Mammary epithelial cell (primary cell): ENCODE measurements at places on chromosomes 16 and 17. TPM values are rescaled to one million over a fixed set of nuclear protein-coding genes. Genes with fewer than 3 reads are reported as not detected.

The CRAMP1 gene
- total RNA-seq, result 8.7 TPM

DNA sequence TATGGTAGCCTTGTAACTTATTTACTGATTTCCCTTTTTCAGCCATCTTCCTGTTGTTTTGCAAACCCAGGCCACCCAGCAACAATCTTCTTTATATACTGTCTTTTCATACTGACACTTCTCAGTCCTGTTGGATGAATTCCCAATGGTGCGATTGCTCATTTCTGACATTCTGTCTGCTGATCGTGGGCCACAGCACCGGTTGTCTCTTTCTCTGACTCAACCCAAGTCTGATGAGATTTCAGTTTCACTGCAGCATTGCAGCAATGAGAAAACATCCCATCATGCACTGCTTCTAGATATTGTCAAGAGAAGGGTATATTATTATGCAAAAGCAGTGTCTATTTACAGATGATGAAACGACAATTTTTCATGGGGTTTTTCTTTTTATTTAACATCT is 349.2 kb upstream of the HSBP1 start:
- DNase-seq, result peak; percentile 60

DNA sequence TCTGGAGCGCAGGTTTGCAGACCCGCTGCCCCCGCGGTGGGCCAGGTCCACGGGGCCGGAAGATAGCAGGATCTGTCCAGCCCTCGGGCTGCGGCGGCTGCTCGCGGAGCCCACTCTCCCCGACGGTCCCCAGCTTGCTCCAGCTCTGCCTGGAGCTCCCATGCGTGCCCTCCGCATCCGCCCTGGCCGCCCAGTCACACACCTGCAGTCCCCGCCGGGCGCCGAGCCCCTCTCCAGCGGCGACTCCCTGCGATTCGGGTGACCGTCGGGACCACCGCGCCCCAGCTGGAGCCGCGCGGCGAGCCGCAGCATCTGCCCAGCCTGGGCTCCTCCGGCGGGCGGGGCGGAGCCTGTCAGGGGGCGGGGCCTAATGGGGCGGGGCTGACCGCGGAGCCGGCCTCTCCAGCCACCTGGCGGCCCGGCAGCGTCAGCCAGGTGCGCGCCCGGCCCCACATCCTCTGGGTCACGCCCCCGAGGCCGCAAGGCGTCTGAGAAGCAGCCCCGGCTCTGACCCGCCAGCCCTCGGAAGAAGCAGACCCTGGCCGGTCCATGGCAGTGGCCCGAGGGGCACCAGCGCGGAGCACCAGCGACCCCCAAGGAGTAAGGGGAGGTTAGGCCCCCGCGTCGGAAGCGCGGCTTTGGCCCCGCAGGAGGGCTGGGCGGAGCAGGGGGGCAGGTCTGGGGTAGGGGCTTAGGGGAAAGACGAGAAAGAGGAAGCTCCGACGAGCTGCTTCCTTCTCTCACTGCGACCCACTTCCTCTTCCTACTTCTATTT is at the start of gene PIK3R5:
Gene PIK3R5, minus strand, starts transcription at position 314 of the 775 bp plus-strand sequence. CDS start 54,213 bp downstream, outside the sequence.
- peak; percentile 39 for DNase-seq

GRCh38 chr16:75576384-75576811 is 10.2 kb downstream of the GABARAPL2 start:
- no peak for DNase-seq

DNA sequence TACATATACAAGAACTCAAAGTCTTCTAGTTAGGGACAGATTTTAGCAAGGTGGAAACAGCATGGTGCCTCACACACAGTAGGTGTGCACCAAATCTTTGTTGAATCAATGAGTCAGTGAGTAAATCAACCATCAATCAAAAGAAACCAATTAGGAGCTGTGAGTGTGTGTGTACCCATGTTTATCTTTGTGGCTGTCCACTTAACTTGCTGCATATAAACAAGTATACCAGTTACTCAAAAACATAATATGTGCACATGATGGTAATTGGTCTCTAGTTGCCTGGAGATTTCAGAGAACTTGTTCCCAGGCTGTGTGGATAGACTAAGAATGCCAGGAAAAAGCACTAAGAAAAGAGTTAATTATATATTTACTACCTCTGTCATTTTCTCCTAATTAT is 272.2 kb upstream of the CCL2 start:
- DNase-seq, result no peak

GRCh38 chr17:49151996-49152395 is 19.4 kb downstream of the B4GALNT2 start:
- no peak for DNase-seq

DNA sequence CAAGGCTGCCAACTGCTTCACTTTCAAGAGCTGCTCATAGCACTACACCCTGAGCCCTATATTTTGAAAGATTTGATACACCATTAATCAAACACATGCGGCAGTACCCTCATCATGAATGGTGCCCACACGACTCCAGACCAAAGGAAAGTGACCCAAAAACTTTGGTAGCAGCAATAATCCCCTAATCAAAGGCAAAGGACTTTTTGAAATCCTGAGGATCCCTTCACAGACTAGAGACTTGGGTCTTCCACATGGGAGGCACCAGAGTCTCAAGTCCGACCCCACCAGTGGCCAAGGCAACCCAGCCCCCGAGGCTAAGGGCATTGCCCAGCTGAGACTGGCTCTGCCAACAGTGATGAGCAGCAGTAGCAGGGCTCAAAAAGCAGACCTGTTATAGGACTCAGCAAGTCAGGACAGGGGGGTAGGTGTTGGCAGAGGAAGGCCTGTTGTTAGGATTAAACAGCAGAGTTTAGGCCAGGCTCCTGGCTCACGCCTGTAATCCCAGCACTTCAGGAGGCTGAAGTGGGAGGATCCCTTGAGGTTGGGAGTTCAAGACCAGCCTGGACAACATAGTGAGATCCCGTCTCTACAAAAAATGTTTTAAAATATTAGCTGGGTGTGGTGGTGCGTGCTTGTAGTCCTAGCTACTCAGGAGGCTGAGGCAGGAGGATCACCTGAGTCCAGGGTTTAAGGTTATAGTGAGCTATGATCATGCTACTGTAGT is 3.2 kb downstream of the TRIM25 start:
- no peak for DNase-seq

DNA sequence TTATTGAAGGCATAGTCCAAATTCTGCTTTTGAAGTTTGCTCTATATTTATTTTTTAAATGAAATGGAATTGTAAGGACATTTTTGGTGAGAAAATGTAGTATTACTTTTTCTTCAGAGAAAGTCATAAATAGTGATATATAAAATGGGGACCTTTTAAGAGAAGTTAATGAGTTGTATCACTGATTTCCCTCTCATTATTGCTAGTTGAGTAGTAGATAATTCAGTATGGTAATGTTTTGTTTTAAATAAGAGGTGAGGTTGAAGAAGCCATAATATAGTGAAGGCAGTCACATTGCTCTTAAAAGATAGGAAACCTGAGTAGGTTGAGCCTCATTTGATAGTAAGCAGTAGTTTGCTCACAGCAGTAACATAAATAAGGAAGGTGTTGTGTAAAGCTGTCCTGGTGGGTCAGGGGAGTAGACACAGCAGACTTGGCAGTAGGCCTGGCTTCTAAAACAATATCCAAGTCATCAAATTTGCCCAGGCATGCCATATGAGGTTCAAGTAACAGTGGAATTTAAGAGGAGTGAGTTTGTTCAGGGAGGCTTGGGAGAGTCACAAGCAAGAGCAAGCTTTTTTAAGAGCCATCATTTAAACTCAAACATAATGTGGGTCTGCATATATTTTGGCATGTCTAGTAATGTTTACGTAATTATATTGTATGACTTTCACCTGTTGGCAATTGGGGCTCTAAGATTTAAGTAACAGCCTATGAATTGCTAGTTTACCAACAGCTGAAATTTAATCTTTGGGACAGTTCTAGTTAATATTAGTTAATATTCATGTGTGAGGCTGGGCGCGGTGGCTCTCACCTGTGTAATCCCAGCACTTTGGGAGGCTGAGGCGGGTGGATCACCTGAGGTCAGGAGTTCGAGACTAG is 6.5 kb downstream of the NFATC3 start:
- DNase-seq, result peak; percentile 94

DNA sequence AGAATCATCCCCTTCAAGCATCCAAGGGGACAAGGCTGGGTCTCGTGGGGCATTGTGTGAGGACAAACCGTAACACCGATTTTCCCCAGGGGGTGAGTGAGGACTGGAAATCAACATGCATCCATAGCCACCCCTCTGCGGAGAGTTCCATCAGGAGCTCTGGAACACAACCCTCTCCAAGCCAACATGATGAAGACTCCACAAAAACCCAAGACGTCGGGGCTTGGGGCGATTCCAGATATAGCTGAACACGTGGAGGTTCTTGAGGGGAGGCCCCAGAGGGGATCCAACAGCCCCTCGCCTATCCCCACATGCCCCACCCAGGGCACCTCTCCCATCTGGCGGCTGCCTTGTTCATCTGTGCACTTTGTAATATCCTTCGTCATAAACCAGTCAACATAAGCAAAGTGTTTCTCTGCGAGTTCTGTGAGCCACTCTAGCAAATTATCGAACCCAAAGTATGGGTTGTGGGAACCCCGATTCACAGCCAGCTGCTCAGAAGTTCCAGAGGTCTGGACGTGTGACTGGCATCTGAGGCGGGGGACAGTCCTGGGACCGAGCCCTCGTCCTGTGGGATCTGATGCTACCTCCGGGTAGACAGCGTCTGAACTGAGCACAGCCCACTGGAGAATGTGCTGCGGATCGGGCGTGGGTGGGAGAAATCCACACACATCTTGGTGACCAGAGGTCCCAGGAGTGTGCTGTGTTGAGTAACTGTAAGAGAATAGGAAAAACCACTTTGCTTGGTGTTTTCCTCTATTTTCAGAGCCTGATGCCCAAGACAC is 55.5 kb downstream of the RPH3AL start:
- no peak for DNase-seq

DNA sequence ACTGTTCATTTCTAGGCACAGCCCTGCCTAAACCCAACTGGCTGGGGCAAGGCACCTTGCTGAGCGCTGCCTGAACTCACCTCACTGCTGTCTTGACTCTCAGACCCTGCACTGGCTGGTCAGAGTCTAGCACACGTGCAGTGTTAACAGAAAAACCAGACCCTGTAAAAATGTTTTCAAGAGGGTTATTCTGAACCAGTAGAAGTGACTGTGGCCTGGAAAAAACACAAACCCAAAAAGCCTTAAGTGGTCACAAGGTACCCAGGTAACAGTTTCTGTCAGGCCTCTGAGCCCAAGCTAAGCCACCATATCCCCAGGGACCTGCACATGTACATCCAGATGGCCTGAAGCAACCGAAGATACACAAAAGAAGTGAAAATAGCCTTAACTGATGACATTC is 6.1 kb upstream of the EIF4A3 start:
- no peak for DNase-seq

DNA sequence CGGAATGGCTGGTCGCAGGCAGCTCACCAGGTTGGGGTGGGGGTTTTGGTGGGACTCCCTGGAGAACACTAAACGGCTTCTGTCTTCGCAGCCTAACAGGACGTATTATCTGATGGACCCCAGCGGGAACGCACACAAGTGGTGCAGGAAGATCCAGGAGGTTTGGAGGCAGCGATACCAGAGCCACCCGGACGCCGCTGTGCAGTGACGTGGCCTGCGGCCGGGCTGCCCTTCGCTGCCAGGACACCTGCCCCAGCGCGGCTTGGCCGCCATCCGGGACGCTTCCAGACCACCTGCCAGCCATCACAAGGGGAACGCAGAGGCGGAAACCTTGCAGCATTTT is 59.7 kb downstream of the PDPK1 start:
- DNase-seq, result no peak

- no peak for DNase-seq
Measured at GRCh38 chr17:66357037-66357436, 54.6 kb downstream of the PRKCA start.

DNA sequence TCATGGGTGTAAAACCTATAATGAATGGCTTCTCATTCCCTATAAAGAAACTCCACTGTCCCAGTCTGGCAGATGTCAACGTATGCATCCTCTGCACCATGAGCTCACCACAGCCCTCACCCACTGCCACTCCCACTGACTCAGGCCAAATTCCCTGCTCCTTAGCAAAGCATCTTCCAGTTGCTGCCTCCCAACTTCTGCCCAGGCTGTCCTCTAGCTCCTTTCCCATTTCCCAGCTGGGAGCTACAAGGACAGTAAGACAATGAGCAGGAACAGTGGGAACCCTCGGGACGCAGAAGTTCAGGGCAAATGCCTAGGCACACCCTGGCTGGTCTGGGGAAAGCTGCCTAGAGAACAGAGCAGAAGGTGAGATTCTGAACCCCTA is 9.1 kb upstream of the THAP11 start:
- DNase-seq, result peak; percentile 68

- no peak for DNase-seq
Measured at GRCh38 chr16:61813339-61813738, 222.9 kb downstream of the CDH8 start.

- no peak for DNase-seq
Measured at GRCh38 chr17:57234739-57235092, 21.6 kb upstream of the MSI2 start.

DNA sequence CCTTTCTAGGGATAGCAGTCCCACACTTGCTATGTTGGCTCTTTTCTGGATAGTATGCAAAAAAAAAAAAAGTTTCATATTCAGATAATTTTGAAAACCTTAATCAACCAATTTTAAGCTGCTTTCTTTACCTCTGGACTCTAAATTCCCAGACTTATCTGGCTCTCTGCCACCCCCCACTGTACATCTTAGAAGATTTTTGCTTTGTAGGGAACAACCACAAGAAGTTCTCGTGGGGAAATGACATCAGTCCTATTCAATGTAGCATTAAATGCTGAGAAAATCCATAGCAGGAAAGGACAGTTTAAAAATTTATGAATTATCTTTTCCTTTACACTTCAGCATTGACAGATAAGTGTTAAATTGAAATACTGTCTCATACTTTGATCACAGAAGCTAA is 562.7 kb upstream of the HSBP1 start:
- no peak for DNase-seq
